Hair follicular keratinocyte (primary cell): ENCODE measurements at places on chromosomes 2 and 18. TPM values are rescaled to one million over a fixed set of nuclear protein-coding genes. Genes with fewer than 3 reads are reported as not detected.

Gene RNF181
- 158 and 222 TPM in 2 replicates for total RNA-seq

Gene TBR1
- not detected in 2 replicates for total RNA-seq

Gene ABHD3
- total RNA-seq, result 7.7 and 8.8 TPM in 2 replicates

Gene GPR45
- not detected in 2 replicates for total RNA-seq

Gene FRZB
- total RNA-seq, result 0.08 TPM in 1 of 2 replicates, not detected in the other
